ENCODE measurements at places on chromosomes 2 and 18. TPM values are rescaled to one million over a fixed set of nuclear protein-coding genes. Genes with fewer than 3 reads are reported as not detected.

Gene RFTN2
- not detected for total RNA-seq

Gene SKA1
- 20.3 TPM for total RNA-seq

Gene ANKRD53
- total RNA-seq = not detected

Gene TTC21B
- 47.8 TPM for total RNA-seq

Gene TEKT4
- total RNA-seq = not detected

Gene GDF7
- under 0.01 TPM for total RNA-seq

Gene SRD5A2
- 0.04 TPM for total RNA-seq

Gene SPP2
- not detected for total RNA-seq

Gene ANKZF1
- 159 TPM for total RNA-seq

Gene FSIP2
- total RNA-seq = not detected

Gene CD8B2
- not detected for total RNA-seq

Gene HOXD13
- total RNA-seq = not detected

DNA sequence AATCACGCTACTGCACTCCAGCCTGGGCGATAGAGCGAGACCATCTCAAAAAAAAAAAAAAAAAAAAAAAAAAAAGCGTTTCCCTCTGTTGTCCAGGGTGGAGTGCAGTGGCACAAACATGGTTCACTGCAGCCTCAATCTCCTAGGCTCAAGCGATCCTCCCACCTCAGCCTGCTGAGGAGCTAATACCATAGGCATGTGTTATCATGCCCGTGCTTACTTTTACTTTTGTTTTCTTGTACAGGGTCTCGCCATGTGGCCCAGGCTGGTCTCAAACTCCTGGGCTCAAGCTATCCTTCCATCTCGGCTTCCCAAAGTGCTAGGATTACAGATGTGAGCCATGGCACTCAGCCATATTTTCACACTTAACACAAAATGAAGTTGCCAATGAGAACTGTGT, 37.5 kb downstream of the PSME4 start:
- no peak for DNase-seq

- DNase-seq = peak; percentile 77
Measured at GRCh38 chr2:105100046-105100840, 62.4 kb downstream of the MRPS9 start.

- DNase-seq = no peak
Measured at GRCh38 chr18:53486296-53486695, 738.2 kb downstream of the MBD2 start.

GRCh38 chr2:204197336-204198005, 260.9 kb downstream of the ICOS start:
- no peak for DNase-seq

DNA sequence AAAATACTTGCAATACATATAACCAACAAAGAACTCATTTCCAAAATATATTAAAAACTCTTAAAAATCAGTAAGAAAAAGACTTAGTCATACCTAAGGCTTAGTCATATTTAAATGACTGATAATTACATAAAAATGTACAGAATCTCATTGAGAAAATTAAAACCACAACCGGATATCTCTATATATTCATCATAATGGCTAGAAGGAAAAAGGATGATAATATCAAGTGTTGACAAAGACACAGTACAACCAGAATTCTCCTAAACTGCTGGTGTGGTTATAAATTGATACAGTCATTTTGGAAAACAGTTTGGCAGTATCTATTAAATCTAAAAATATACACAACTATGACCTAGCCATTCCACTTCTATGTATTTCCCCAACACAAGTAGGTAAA, 27.1 kb upstream of the IHH start:
- no peak for DNase-seq

DNA sequence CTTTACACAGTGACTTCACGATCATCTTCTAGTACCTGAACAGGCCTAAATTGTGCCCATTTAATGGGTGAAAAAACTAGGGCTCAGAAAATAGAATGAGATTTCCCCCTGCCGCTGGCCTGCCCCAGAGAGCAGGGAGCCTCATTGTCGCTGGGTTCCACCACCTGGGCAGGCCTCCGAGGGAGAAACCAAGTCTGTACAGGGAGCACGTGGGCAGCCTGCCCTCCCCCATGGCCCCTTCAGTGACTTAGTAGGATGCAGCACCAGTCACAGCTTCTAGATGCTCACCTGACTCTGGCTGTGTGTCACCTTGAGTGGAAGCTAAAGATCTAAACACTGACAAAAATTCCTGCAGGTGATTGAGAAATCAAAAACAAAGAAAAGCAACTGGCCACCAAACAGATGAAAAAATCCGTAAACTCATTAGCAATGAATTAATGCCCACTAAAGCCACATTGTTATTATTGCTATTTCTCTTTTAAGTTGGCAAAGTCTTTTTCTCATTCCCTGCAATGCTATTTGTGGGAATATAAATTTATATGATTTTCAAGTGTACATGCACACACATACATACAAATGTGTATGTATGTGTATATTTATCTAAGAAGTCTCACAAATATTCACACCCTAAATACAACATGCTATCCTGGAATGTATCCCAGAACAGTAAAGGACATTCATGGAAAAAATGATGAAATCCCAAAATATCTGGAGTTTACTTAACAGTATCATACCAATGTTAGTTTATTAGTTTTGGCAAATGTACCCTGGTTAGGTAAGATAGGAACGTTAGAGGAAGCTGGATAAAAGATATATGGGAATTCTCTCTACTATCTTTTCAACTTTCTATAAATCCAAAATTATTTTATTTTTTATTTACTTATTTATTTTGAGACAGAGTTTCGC, 18.7 kb upstream of the ASPRV1 start:
- DNase-seq = no peak

DNA sequence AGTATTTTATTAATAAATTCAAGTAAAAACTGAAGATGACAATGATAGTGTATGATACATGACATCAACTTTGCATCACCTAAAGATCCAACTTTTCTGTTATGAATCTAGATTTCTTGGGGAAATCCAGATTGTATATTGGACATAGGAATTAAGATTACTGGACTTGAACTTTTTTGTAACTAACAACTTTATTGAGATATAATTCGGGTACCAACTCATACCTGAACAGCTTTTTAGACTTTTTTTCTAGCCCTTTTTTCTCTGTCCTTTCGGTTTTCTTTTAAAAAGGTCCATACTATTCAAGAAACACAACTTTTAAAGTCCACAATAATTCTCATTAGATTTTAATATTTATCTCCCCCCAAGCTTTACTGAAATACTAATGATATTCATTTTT, 1.1 kb upstream of the SOCS6 start:
- no peak for DNase-seq

DNA sequence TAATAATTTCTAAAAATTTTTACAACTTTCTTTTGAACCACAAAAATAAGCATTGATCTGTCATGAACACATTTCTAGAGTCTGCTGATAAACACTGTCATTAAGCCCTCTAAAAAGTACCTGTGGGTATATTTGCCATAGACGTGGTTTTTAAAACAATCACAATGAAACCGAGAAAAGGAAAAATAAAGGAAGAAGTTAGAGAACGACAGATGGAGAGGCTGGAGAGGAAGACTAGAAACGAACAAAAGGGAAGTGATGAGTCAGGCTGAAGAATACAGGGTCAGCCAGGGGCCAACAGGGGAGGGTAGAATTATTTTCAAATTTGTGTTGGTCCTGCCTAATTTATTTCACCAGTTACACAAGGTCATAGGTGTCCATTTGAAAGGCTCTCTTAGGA, 62.0 kb downstream of the MYL12B start:
- no peak for DNase-seq

GRCh38 chr2:109094144-109094543, 34.9 kb upstream of the SH3RF3 start:
- DNase-seq = no peak

DNA sequence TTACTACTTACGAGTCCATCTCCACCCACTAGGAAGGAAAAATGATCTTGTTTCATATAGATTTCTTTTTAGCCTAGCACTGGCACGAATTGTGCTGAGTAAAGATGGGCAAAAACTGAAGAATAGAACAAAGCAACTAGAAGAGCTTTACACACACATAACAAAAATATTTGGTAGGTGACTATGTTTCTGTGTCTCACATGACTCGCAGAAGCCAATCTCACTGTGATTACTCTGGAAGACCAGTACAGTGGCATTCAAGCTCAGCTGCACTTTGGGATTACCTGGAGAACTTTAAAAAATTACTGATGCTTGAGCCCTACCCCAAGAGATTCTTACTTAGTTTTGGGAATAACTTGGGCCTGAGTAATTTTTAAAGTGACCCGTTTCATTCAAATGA, 378.7 kb downstream of the METTL4 start:
- DNase-seq = no peak

DNA sequence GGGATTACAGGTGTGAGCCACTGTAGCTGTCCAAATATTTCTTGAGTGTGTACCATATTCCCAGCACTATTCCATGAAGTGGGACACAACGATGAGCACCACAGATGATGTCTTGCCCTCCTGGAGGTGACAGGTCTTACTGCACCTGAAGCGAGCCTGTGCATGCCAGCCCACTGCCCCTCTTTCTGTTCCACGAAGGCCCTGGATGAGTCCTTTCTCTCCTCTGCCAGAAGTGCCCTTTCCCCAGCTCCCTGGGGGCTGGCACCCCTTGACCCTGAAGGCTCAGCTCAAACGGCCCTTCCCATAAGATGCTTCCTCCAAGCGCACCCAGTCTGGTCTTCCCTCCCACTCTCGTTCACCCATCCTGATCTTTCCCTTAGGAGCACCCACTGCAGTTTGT, 5.5 kb downstream of the ATP6V1B1 start:
- no peak for DNase-seq

GRCh38 chr2:163667064-163667887, 68.5 kb downstream of the FIGN start:
- DNase-seq = no peak

GRCh38 chr2:176317623-176318065, 48.4 kb downstream of the MTX2 start:
- DNase-seq = no peak

GRCh38 chr2:236171680-236172254, 3.6 kb upstream of the GBX2 start:
- DNase-seq = no peak

DNA sequence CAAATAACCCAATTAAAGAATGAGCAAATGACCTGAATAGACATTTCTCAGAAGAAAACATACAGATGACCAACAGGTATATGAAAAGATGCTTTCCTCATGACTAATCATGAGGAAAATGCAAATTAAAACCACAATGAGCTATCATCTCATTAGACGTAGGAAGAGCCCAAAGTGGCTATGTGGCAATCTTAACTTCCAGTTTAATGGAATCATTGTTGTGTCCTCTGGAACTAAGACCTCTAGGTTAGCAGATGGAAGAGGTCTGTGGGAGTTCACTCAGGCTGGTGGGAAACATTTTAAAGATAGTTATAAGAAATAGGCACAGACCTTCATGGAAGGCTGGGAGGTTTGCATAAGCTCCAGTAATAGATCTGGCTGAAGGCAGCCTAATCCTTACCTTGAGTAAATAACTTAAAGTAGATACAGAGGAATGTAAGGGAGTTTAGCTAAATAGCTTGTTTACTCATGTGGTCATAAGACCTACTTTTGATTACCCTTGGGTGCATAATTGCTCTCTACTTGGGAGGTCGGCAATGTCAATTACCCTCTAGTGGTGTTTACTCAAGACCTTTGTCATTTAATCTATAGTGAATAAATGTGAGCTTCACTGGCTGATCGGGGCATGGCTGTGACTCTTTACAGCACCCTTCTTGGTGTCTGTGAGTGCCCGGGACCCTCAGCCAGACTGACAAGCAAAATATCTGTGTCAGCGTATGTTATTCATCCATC, 119.0 kb downstream of the GULP1 start:
- DNase-seq = no peak

GRCh38 chr2:216436383-216436782, 24.1 kb downstream of the SMARCAL1 start:
- DNase-seq = no peak

DNA sequence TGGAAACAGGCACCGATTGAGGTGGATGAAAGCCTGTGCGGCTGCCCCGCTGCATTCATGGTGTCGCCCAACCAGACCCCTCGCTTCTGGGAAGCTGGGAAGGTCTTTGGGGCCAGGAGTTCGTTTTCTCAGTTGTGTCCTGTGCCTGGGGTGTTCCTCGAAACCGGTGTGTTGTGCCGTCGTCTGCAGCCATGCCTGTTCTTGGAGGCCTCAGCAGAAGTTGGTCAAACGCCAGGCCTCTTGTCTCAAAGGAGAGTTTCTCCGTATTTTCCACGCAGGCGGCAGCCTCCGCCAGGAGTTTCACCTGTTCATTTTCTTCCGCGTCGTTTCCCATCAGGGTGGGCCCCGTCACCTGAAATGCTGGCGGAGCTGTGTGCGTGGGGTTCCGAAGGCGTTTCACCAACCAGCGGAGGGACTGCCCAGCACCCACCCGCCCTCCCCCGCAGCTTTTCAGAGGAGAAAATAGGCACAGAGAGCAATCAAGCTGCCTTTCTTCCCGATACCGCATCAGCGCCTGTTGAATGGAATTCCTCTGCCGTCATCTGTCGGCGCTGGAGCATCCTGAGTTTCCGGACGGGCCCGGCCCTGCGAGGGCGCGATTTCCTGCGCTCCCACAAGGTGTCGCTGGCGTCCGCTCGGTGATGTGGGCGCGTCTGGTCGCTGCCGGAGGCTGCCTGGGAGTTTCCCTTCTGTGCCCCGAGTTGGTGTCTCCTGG, 17.0 kb upstream of the NFATC1 start:
- peak; percentile 76 for DNase-seq

DNA sequence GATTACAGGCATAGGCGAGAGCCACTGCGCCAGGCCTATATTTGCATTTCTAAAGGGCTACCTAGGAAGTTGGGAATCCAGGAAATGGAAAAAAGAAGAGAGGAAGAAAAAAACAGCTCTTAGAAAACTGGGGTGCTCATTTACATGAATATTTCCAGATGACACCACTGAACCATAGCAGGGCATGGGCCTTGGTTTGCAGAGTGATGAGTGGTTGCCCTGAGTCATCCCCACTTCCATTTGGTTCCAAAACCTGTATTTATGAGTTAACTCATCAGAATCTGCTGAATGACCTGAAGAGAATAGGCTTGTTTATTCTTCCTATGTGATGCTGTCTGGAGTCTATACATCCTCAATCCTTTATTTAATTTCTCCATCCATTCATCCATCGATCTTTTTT, 36.2 kb downstream of the EHD3 start:
- DNase-seq = peak; percentile 78

- DNase-seq = no peak
Measured at GRCh38 chr2:177525351-177525924, 132.9 kb downstream of the AGPS start.

GRCh38 chr2:170689481-170689880, 25.7 kb upstream of the SP5 start:
- no peak for DNase-seq

DNA sequence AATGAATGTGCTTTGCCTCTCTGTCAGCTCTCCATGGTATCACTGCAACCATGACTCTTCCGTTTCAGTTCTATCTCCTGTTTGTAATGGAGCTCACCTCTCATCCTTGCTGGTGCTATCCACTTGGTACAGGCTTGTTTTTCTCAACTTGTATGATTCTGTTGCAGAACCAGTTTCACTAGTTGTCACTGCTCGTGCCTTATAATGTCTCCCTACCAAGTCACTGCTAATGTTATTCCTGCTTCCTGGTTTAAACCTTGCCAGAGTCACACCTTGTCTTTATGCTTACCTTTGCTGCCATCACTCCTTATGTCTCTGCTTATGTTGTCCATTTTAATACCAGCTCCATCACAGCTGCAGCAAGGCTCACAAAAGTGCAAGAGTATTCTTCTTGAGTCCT, 1191.0 kb upstream of the LRRTM1 start:
- DNase-seq = no peak

GRCh38 chr2:43038034-43038695, 188.2 kb downstream of the ZFP36L2 start:
- no peak for DNase-seq
